ENCODE measurements at places on chromosomes 2 and 18.

GRCh38 chr2:23541503-23542229 lies 156.7 kb downstream of the KLHL29 start:
- no peak for DNase-seq

GRCh38 chr2:101930847-101931246 lies 60.9 kb upstream of the IL1R2 start:
- no peak for DNase-seq

DNA sequence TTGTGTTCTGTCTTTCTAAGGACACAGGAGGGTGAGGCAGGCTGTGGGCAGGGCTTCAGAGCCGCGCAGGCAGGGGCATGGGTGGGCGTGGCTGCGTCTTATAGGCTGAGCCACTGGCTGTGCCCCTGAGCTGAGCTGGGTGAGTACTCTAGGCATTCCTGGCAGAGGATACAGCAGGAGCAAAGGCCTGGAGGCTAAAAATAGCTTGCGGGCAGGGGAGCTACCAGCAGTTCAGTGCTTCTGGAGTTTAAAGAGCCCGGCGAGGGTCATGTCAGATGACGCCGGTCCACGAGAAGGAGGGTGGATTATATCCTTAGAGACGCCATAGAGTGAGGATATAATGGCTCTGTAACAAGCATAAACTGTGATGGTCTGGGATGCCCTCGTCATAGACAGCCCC lies 31.5 kb upstream of the PDIA6 start:
- no peak for DNase-seq

DNA sequence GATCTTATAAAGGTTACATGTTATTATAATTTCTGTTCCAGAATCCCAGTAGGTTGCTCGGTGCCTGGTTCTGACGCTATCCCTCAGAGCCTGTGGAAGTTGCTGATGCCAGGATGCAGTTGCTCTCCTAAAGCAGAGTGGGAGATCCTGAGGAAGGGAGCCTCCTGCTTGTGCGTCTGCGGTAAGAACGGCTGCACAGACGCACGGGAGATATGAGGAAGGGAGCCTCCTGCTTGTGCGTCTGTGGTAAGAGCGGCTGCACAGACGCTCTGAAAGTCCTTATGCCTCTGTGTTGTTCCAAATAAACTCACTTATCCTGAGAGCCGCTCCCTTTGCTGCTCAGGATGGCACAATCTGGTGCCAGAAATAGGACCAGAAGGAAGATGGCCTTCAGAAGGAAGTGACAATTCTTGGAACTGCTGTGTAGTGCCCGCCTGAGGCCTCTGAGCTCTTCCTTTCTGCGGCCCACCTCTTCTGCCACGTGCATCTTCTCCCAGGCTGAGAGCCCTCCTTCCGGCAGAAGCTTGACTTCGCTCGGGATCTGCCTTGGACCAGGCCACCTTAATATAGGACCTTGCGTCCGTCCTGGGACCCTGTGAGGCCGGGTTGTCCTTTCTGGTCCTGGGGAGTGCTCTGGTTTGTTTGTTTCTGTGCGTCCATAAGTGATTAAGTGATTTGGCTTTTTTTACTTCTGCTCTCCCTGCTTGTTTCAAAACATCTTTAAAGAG lies 89.5 kb downstream of the RTP5 start:
- DNase-seq: no peak

- DNase-seq: no peak
Observed at GRCh38 chr2:232970051-232970450, 43.0 kb downstream of the NGEF start.

GRCh38 chr18:27278131-27278530 lies 93.0 kb upstream of the CHST9 start:
- no peak for DNase-seq

GRCh38 chr2:120887741-120888231 lies 152.1 kb downstream of the GLI2 start:
- no peak for DNase-seq

- no peak for DNase-seq
Observed at GRCh38 chr18:6109743-6110142, 214.4 kb upstream of the TMEM200C start.

All from dorsolateral prefrontal cortex (tissue), 122 donors.